ENCODE measurements at places on chromosomes 2 and 18.

DNA sequence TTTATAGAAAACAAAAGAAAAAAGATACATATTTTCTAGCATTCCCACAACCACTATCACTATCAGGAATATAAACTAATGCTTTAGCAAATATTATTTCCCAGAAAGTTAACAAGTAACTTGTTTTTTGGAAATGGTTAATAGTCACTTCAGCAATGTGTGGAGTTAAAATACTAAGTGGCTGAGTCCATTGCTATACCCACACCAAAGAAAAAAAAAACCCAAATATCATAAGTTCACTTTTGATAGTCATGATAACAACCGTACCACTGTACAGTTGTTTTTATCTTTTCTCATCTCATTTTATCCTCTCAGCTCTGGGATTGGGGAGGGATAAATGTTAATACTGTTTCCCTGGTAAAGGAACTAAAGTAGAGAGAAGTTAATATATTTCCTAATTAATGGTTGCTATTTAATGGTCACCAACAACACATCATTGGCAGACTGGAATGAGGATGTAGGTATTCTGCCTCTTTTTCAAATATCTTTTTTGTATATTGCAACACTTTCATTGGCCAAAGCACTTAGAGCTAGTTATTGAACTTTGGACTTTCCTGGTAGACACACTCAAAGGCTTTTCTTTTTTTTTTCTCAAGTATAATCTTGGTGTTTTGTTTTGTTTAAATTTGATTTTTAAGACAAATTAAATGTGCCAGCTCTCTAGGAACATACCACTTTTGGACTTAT lies 18.4 kb upstream of the KANSL1L start:
- DNase-seq, result no peak

DNA sequence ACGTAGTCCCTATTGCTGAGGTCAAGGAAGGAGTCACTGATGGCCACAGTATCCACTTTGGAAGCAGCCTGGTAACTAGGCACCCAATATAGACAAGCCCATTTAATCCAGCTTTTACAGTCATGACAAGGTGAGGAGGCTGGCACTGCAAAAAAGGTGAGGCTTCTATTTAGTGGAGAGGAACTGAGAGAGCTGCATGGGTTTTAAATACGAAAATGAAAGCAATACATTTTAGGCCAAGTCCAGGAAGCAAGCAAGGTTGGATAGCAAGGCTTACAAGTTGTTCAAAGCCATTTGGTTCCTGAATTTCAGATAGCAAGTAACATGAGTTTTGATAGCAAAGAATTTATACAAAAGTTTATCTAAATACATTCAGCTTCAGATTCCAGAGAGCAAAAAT lies 80.4 kb downstream of the SGPP2 start:
- no peak for DNase-seq

DNA sequence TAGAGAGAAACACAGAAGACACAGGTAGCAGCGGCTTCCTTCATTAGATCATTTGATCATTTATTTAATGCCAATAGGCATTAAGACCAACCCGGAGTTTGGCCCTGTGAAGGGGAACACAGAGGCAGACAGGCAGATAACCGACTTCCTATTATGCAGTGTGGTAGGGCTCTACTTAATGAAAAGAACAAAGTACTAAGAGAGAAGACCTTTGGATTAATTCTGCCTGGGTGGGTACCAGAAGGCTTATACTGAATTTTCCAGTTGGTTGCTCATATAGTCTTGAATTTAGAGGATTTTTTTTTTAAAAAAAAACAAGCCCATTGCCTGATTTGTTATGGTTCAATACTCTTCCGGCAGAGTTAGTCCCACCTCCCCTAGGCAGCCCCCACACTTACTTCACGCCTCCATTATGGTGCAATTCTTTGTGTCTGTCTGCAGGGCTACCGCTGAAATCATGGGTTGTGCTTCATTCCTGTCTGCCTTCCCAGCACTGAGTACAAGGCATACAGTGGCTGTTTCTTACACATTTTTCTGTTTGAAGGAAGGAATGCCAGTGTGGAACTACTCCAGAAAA lies 244.3 kb upstream of the APCDD1 start:
- no peak for DNase-seq

- no peak for DNase-seq
These were observed 354.6 kb upstream of the RAB12 start for GRCh38 chr18:8254654-8255053.

- no peak for DNase-seq
These were observed 13.6 kb downstream of the CLUL1 start for GRCh38 chr18:610214-610928.

DNA sequence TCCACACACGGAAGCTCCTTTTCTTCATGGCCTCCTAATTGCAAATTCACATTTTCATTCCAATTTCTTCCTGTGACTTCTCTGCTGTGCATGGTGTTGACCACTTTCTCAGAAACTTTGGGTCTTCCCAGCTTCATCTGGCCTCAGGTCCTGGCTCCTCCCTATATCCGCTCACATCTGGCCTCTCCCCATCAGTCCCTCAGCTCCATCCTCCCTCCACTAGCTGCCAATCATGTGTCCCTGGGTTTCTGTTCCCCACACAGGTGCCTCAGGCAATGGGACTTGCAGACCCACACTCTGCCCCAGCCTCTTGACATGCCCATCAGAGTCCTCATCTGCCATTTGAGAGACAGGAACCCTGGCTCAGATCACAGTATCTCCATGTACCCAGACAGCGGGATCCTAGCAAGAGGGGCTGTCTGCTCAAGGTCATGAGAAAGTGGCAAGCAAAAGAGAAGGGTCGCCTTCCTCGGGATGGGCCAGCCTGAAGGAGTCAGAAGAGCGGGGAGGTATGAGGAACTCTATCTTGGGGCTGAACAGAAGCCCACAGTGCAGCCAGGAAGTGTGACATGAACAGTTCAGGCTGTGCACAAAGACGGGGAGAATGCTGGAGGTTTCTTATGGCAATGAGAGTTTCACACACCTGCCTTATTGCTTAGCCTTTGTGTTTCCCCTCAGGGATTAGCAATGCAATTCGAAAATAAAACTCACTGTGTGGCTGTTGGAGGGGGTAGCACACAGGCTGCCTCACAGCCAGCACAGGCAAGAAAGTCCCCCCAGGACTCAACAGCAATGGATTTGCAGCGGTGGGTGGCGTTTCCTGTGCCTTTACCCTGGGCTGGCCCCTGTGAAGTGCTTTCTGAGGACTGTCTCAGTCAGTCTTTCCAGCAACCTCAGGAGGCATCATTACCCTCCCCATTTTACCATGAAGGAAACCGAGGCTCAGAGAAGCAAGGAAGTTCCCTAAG lies 69.5 kb downstream of the COPS8 start:
- DNase-seq, result no peak

GRCh38 chr2:152504618-152505017 lies 169.6 kb downstream of the FMNL2 start:
- DNase-seq, result no peak

GRCh38 chr2:216555274-216555673 lies 56.6 kb downstream of the RPL37A start:
- no peak for DNase-seq

- DNase-seq, result no peak
These were observed 24.1 kb downstream of the LYPD1 start for GRCh38 chr2:132645722-132646539.

- no peak for DNase-seq
These were observed 107.2 kb downstream of the GALNT1 start for GRCh38 chr18:35688757-35689156.

DNA sequence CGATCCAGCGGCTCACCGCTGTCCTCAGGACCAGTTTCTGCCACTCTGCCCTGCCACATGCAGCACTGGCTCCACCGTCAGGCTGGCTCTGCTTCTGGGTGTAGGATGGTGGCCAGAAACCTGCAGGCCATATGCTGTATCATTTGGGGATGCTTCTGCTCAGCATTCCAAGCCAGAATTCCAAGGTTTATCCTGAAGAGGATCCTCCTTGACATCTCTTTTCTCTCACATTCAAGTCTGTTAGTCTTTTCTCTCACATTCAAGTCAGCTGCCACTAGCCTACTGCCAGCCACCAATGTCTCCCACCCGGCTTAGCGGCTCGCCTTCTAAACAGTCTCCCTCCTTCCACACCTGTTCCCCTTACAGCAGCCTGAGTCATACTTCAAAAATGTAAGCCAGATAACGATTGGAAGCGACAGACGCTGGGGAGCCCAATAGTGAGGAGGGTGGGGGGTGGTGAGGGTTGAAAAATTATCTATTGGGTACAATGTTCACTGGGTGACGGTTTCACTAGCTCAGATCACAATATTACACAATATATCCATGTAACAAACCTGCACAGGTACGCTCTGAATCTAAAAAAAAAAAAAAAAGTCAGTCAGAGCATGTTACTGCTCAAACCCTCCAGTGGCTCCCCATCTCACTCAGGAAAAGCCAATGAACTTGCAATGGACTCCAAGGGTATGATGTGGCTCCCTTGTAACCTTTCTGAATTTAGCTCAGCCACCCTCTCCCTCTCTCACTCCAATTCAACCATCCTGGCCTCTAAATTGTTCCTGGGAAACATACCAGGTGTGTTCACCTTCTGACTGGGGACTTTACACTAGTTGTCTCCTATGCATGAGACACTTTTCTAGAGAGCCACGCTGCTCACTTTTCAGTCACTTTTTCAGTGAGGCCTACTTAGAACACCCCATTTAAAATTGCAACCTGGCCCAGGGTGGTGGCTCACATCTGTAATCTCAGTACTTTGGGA lies 38.8 kb upstream of the SP3 start:
- DNase-seq, result no peak

- DNase-seq, result no peak
These were observed 34.7 kb upstream of the SNTG2 start for GRCh38 chr2:915979-916378.

DNA sequence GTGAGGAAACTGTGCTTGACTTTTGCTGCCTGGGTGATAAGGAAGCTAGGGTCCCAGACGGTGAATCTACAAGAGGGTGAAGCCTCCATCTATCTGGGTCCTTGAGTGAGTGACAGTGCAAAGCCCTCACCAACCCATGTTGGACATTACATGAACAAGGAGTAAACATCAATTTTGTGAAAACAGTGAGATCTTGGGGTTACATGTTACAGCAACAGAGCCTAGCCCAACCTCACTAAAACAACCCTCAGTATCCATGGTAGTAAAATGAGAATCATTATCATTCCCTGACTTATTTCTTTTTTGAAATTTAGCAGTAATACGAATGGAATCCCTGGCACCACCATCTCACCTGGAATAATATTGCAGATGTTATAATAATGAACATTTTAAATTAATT lies 103.4 kb downstream of the TSN start:
- DNase-seq, result no peak

DNA sequence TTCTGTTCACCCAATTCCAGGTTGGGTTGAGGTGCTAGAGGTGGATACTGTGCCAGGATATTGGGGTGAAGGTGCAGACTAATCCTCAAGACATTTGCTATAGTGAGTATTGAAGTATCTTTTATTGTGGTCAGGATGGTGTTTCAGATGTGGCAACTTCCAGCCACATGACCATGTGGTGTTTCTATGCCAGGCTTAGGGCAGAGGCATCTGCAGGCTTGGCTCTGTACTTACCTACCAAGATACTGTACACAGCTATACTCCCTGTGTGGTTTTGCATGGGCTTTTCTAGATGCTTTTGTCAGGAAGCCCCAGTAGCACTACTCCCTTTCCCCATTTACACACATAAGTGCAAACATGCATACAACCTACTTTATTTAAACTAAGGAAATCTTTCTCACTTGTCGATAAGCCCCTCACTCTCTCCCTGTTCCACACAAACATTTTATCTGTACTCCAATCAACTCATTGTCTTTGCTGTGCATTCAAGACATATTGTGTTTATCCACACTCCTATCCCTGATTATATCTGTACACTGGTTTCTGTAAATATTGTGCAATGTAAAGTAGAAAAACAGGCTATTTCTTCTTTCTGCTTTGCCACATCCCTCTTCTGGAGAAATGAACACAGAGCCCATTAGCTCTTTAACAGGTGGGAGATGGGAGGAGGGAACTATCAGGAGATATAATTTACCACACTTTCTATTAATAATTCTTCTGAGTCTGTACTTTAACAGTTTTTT lies 12.3 kb downstream of the ARL6IP6 start:
- peak; percentile 27 for DNase-seq

GRCh38 chr2:239769554-239770245 lies 255.4 kb downstream of the NDUFA10 start:
- DNase-seq, result no peak

DNA sequence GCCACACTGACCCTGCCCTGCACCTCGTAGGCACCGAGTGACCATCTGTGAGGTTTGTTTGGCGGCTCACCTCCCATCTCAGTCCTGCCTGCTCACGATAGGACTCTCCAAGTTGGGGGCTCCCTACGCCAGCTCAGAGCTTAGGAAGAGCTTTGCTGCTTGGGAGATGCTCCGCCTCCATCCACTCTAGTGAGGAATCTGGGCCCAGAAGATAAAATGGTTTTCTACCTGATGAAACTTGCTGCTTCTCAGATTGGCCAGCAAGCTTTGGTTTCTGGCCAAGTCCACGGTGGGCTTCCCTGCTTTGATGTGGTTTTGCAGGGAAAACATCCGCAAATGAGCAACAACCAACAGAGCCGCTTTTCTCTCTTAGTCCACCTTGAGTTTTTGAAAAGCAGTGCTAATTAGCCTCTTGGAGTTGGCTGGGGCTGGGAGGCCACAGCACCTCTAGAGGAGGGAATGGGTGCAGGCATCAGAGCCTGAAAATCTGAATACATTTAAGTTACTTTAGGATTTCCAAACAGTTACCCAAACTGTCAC lies 42.2 kb downstream of the THNSL2 start:
- DNase-seq, result no peak

- DNase-seq, result no peak
These were observed 387.2 kb upstream of the CWC22 start for GRCh38 chr2:180394305-180394704.

Measured in activated CD4-positive, alpha-beta T cell treated with anti-CD3 and anti-CD28 coated beads, Interleukin-2, amount 50 U/mL, for 1 hour (primary cell).